Activated CD4-positive, alpha-beta T cell treated with anti-CD3 and anti-CD28 coated beads for 36 hours (primary cell): ENCODE measurements at places on chromosomes 7 and 10.
A peak's percentile ranks its signal among the peaks of the same experiment; 100 is the strongest.

GRCh38 chr10:91555455-91555854 lies 77.4 kb downstream of the PPP1R3C start:
- no peak for DNase-seq

DNA sequence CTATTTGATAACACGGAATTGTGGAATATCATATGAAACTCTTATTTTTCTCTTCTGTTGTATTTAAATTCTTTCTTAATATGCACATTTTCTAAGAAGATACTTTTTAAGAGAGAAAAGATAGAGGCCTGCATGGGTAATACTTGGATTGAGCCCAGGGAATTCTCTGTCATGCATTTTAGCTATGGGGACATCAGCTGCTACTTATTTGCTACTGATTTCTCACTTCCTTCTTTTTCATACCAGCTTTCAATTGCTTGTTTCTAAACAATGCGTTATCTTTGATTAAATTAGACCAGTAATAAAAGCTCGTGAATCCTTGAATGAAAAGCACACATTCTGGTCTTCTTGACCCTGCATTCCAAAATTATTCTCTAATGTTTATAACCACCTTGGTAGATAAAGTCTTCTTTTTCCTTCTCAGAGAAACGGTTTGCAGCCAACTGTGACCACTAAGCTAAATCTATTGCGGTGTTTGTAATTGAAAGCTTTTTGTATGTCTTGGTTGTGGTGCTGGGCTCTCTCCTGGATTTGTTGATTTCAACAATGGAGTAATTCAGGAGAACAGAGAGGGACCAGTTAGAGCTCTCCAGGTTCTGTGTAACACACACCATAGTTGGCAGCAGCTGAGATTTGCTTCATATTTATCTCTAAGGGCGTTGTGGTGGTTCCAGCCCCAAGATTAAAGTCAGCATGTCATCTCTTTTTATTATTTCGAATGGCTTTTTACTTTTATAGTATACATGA lies 139.3 kb downstream of the PPP1R9A start:
- DNase-seq = no peak

- DNase-seq = no peak
These were observed 8.1 kb upstream of the PRKG1 start for GRCh38 chr10:51066231-51066630.

DNA sequence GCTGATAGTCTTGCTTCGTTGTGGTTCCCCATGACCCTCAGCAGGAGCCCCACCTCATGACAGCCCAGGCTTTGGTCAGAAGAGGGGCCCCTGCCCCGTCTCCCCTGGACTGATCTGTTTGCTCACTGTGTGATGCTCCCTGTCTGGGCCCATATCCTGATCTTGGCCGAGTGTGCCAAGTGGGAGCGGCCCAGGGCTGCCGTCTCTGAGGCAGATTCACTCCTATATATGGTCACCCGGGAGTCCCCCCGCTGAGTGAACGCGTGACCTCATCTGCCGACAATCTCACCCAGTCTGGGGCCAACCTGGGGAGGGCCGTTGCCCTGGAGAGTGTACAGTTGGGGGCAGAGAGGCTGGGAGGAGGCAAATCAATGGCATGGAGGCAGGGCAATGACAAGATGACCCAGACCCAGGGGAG lies 34.5 kb downstream of the PPIF start:
- no peak for DNase-seq

GRCh38 chr7:69717221-69717620 lies 118.9 kb downstream of the AUTS2 start:
- no peak for DNase-seq

- no peak for DNase-seq
These were observed 173.8 kb downstream of the PARD3 start for GRCh38 chr10:34641147-34641912.

DNA sequence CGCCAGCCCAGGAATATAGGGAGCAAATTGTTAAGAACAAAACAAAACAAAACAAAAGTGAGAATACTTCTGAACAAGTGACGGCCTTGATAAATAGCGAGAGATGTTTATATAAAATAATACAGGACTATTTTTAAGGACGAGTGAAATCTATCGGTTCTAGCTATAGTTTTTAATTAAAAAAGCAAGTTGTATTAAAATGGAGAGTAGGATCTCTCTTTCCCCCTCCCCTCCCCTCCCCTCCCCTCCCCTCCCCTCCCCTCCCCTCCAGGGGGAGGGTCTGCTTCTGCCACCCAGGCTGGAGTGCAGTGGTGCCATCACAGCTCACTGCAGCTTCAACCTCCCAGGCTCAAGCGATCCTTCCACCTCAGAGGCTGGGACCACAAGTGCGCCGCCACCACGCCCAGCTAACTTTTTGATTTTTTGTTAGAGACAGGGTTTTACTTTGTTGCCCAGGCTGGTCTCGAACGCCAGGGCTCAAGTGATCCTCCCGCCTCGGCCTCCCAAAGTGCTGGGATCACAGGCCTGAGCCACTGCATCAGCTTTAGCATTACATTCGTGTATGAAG lies 440 bp upstream of the TCAF1 start:
- peak; percentile 28 for DNase-seq

- peak; percentile 65 for DNase-seq
These were observed 139.0 kb upstream of the MKLN1 start for GRCh38 chr7:131188367-131189339.

DNA sequence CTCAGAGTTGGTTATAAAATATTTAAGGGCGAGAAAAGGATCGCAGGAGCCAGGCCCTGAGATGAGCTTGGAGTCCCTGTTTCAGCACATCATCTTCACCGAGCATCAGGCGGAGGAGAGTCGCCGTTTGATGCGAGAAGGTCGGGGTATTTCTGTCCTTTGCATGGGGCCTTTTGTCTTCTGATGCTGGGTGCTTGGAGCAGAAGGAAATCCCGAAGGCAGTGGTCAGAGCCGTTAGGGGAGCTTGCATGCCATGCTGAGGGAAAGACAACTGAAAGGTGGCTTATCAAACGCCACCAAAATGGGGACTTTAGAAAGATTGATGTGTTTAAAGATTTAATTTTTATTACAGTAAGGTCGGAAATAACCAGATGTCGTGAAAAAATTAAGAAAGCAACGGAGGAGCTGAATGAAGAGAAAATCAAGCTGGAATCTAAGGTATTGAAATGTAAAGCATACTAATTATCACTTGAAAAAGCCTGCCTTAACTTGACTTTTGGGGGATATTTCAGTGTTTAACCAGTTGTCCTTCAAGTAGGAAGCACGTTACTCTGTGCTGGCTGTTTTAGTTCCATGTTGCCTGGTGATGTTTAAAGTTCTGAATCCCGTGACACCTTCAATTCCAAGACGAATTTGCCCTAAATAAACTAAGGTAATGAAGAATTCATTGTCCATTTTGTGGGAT lies 845 bp downstream of the CCDC172 start:
- DNase-seq = no peak

- no peak for DNase-seq
These were observed 19.9 kb downstream of the SLC13A4 start for GRCh38 chr7:135708041-135708440.

DNA sequence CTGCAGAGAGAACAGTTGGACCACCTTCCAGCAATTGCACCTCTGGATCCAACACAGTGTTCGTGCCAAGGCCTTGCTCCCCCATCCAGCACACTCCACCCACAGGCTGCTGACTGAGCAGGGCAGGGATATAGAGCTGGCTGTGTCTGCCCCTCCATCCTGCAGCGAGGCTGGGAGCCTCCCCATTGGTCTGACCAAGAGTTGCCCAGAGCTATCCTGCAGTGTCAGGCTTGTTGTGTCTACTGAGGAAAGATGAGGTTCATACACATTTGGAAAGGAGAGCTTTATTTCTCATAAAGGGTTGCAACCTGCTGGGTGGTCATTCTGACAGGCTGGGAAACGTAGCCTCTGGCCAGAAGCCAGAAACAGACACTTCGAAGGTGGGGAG lies 27.1 kb downstream of the PRF1 start:
- no peak for DNase-seq

- DNase-seq = no peak
These were observed 69.3 kb upstream of the PRR15 start for GRCh38 chr7:29494350-29494749.

GRCh38 chr10:43227911-43228782 lies 38.7 kb downstream of the RASGEF1A start:
- DNase-seq = peak; percentile 3

DNA sequence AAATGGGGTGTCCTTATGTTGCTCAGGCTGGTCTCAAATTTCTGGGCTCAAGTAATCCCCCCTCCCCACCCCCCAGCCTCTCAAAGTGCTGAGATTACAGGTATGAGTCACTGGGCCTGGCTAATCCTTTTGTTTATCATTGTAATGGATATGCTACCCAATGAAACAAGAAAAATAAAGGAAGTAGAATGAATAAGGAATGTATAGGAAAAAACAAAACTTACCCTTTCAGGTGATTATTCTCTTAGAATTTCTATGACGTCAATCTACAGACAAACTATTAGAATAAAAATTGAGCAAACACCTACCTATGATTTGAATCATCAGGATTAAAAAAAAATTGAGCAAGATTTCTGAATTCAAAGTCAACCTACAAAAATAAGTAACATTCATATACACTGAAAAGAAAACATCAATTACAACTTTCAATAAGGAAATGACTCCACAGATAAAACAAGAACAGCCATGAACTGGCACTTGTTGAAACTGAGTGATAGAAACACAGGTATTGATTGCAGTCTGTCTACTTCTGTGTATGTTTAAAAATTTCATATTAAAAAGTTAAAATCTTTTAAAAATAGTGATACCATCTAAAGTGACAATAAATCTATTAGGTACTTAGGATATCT lies 12.2 kb downstream of the ADAM12 start:
- no peak for DNase-seq

GRCh38 chr10:57692255-57692980 lies 575.3 kb downstream of the IPMK start:
- no peak for DNase-seq

DNA sequence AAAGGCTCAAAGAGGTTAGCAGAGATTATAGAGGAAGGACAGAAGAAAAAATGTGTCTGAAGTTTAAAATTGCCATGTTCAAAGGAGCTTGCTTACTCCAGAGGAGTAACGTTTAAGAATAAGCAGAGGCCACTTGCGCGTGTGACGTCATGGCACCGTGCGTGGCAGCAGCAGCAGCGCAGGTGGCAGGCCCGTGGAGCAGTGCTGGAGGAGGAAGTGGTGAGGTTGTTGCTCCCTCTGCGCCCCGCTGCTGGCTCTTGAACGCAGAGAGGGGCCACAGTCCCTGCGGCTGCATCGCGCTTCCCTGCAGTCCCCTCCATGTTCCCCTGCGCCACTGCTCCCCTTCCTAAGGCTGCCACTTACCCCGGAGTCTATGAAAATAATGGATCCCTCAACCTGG lies 37.5 kb downstream of the GDI2 start:
- DNase-seq = peak; percentile 92

- no peak for DNase-seq
These were observed 74.1 kb upstream of the PARD3 start for GRCh38 chr10:34889004-34889869.

GRCh38 chr10:2731940-2732339 lies 335.4 kb upstream of the PFKP start:
- no peak for DNase-seq

- DNase-seq = no peak
These were observed 39.4 kb upstream of the RET start for GRCh38 chr10:43037440-43037839.

DNA sequence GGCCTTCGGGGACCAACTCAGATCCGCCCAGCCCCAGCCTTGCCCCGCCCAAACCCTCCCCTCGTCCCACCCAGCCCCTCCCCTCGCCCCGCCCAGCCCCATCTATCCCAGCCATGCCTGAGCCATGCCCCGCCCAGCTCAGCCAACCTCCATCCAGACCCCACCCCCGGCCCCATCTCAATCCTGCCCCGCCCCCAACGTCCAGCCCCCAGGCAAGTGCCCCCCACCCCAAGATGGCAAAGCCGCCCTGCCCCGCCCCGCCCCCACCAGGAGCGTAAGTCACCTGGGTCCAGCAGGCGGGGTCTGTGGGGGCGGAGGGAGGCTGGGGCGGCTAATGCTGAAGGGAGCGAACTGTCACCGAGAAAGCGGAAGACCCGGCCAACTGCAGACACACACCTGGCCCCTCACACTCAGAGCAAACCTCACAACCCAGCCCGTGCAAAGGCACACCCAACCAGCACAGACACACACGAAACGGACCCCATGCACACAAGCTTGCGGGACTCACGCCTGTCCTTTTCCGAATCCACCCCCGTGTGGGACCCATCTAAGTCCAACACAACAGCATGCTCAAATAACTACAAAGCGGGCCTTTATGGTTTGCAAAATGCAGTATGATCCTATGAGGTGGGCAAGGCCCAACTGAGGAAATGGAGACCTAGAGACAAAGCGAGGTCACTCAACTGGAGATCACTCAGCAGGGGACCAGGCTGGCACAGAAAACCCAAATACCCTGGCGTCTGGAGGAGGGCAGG lies 11.5 kb upstream of the OGA start:
- peak; percentile 84 for DNase-seq

GRCh38 chr10:107553470-107553869 lies 389.0 kb upstream of the SORCS1 start:
- DNase-seq = no peak

DNA sequence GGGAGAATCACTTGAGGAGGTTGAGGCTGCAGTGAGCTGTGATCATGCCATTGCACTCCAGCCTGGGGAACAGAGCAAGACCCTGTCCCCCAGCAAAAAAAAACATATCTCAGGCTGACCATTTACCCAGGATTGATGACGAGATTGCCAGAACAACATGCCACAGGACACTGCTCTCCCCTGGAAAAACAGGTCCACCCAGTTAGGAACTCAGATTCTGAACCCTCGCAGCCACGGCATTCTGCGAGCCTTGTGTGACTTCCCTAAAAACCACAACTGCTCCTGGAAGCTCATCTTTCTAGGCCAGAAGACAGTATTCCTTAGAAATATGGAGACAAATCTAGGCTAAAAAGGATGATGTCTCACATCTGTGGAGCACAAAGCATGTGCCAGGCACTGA lies 42.1 kb upstream of the SH2B2 start:
- DNase-seq = no peak

DNA sequence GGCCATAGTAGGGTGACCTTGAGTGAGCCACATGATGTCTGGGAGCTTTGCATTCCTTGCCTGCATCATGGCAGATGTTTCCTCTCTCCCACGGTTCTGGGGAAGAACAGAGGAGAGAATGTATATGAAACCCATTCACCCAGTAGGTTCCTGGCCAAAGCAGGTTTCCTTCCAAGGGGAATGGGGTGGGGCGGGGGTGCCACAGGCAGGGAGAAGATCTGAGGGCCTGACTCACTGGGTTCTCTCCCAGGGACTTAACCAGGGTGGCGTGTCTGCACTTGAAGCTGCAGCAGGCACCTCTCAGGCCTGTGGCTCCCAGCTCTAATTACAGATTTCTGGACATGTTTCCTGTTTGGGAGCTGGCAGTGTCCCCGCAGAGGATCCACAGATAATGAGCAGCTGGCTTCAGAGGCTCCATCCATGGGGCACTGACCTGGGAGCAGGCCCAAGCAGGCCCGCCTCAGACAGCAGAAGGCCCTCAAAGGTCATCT lies 50.2 kb upstream of the ZMIZ1 start:
- DNase-seq = no peak

DNA sequence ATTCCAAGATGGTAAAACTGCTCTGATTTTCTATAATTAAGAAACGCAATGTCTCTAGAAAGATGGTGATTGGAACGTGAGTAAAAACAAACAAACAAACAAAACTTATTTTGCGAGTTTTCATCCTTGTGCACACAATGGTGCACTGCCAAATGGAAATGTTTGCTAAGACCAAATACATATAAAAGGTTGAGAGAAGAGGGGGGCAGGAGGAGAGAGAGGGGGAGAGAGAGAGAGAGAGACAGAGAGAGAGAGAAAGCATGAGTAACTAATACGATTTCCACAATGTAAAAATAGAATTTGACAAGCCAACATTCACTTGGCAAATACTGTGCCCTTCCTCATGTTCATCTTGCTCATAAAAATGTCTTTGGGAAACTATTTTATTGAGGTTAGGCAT lies 375.4 kb downstream of the CNTNAP2 start:
- DNase-seq = no peak
